ENCODE measurements at places on chromosomes 1 and 21.

DNA sequence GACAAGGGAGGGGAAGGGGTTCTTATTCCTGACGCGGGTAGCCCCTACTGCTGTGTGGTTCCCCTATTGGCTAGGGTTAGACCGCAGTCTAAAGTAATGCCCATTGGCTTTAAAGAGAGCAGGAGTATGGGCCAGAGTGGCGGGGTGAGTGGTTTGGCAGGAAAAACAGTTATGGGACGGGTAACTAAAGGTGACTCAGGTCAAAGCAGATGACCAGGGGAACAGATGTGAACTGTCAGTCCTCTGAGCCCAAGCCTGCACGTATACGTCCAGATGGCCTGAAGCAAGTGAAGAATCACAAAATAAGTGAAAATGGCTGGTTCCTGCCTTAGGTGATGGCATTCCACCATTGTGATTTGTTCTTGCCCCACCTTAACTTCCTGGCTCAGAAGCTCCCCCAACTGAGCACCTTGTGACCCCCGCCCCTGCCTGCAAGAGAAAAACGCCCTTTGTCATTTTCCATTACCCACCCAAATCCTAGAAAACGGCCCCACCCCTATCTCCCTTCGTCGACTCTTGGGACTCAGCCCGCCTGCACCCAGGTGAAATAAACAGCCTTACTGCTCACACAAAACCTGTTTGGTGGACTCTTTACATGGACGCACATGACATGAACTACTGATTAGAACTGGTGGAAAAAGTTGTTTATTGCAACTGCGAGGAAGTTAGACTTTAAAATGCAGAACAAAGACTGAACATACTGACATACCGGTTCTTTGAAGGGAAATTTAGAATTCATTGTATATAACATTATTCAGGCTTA lies 758 bp upstream of the ATAD3B start:
- peak; percentile 31 for DNase-seq

GRCh38 chr21:38303300-38303699 lies 46.5 kb downstream of the KCNJ15 start:
- no peak for DNase-seq

- peak; percentile 30 for DNase-seq
Observed at GRCh38 chr1:248622570-248623001, 12.3 kb downstream of the OR2T11 start.

DNA sequence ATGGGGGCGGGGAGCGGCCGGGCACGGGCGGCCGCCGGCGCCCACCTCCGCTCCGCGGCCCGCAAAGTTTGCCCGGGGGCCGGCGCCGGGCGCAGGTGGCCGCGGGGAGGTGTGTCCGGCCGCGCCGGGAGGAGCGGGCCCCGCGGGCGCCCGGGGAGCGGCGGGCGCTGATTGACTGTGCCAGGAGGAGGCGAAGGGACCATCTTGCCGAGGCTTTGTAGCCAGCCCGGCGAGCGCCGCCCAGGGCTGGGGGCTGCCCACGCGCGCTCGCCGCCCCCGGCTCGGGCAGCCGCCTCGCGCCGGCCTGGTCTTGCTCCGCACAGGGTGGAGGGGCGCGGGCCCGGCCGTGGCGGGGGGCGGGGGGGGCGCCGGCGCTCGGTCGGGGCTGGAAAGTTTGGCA lies 432 bp downstream of the EPHB2 start:
- no peak for DNase-seq

DNA sequence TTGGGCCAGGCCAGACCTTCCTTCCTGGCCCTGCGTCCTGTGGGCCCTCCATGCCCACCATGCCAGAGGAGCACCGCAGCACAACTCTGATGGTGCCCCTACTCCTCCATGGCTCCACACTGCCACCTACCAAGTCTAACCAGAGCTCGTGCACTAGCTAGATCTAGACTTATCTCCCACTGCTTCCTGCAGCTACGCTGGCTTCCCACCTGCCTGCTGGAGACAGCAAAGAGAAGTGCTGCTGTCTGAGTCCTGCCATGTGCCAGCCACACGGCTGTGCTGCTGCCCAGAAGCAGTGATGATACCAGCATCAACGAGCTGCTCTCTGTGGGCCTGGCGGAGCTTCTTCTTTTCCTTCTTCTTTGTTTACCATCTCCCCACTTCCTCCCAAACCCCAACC lies 4.5 kb downstream of the GUCA2B start:
- no peak for DNase-seq

DNA sequence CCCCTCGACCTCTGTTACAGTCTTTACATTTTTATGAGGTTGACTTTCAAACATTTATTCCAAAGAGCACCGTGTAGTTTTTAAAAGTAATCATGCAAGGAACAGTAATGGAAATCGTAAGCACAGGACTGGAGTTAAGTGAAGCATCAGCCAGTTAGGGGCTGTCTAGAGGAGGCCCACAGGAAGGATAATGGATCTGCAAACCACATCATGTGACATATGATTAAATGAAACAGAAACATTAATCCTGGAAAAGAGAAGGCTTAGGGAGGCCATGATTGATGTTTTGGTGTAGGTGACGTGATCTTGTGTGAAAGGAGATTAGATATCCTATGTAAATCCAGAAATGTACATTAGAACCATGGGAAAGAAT lies 25.0 kb downstream of the RGS7 start:
- no peak for DNase-seq

DNA sequence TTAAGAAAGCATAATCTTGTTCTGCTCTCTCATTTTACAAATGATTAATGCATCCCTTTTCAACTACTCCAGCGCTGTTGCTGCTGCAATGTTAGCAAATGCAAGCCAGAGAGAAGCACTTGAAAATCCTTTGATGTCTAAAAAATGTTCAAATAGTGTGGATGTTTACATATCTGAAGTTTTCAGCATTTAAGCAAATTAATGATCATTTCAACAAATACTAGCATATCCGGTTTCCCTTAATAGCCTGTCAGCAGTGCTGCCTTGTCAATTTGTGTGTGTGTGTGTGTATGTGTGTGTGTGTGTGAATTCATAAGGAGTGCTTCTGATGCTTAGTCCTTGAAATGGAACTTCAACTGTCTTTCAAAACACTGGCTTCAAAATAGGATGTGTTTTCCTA lies 48.1 kb upstream of the WNT2B start:
- DNase-seq: no peak

GRCh38 chr1:53370369-53370961 lies 42.6 kb upstream of the LRP8 start:
- no peak for DNase-seq

- no peak for DNase-seq
Observed at GRCh38 chr21:41195311-41195710, 27.4 kb downstream of the BACE2 start.

DNA sequence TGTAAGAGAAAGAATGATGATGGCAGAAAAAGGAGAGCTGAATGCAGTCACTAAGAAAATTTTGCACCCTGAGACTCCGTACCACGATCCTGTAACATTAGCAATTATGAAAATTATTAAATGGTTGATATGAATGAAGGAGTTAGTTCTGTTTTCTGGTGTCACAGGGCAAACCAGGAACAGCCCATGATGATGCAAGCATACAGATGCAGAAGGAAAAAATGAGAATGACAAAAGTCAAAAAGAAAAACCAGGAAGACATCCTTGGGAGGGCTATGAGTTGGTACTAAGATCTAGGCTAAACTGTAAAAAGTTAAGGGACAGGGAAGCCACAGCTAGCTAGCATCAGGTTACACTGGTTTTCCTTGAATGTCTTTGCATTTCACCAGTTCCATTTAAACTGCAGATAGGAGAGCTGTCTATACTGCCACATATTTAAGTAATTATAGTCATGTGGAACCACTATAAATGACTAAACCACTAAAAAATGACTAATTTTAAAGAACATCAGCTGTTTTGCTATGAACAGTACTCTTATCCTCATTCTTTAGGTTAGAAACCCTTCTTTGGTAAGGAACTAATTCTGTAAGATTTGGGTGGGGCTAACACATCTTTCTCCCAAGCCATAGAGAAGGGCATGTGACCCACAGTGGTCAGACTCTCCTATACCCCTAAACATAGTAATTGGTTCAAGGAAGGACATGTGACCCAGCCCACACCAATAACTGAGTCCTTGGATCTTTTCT lies 11.4 kb downstream of the DOCK7 start:
- DNase-seq: no peak

DNA sequence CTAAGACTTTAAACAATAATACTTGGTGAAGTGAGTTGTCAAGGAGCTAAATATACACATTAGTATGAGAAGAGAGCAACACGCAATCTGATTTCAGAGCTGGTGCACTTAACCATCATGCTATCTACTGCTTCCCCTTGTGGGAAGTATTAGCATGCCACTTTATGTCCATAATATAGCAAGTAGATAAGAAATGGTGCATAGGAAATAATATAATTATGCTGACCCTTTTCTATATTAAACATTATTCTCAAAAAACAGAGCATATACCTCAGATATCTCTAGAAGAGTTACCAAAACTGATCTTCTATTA lies 63.4 kb downstream of the MAGI3 start:
- DNase-seq: no peak

DNA sequence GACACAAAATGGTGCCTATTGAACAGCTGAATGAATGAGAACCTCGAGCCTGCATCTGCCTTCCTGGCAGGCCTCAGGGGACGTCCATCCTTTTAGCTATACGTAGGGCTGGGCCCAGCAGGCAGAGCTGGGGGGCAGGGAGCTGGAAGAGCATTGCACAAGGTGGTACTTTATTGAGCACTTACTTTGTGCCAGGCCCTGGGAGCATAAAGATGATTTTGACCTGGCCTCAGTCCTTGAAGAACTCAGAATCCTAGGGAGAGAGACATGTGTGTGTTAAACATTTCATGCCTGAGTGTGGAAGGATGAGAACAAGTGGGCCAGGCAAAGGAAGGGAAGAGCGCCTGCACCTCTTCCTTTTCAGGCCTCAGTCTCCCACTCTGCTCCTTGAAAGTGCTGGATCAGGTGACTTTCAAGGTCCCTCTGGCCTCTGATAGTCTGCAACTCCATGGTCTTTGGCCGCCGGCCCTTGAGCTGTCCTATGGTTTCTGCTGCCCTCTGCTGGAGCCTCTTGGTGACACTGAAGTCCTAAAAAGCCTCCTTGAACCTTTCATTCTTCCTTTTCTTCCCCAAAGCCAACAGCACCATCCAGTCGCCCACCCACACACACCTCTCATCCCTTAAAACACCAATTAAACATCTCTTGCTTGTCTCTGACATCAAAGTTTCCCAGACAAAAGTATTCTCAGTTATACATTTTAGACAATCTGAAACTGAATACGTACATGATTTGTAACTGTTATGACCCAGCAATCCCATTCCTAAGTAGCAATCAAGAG lies 3.5 kb upstream of the PEAR1 start:
- DNase-seq: peak; percentile 83

- no peak for DNase-seq
Observed at GRCh38 chr1:233613252-233614172, at the start of gene KCNK1. KCNK1 (plus strand) TSS chr1:233614106; CDS start chr1:233614172, 66 bp downstream.

- no peak for DNase-seq
Observed at GRCh38 chr1:87508247-87508787, 179.6 kb downstream of the LMO4 start.

GRCh38 chr1:204258213-204259115 lies 44.7 kb upstream of the GOLT1A start:
- peak; percentile 46 for DNase-seq

DNA sequence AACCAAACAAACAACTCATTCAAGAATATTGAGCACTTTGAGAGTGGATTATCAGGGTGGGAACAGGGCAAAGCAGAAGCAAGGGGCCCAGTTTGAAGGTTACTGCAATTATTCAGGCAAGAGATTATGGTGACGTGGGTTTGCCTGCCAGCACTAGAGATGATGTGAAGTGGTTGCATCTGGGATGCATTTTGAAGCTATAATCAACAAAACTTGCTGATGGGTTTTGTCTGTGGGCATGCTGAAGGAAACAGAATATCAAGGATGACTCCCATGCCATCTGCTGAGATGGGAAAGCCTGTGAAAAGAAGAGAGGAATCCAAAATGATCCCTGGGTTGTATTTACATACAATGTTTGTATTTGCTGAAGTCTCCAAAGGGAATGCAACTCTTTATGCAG lies 224.3 kb upstream of the GREM2 start:
- DNase-seq: no peak

DNA sequence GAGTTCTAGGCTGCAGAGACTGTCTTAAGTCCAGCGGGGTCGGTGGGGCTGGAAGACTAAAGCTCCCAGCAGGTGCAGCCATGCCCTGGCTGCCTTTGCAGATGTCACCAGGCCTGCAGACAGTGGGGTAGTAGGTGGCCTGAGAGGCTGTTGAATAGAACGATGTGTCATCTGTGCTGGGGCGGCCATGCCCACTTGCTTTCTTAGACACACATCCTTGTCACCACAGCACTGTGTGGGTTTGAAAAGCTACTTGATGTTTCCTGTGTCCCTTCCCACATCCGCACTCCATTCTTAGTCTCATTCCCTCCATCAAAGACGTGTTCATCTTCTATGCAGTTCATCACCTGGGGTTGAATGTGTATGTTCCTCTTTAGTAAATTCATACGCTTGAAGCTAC lies 184.5 kb upstream of the TMEM51 start:
- no peak for DNase-seq

DNA sequence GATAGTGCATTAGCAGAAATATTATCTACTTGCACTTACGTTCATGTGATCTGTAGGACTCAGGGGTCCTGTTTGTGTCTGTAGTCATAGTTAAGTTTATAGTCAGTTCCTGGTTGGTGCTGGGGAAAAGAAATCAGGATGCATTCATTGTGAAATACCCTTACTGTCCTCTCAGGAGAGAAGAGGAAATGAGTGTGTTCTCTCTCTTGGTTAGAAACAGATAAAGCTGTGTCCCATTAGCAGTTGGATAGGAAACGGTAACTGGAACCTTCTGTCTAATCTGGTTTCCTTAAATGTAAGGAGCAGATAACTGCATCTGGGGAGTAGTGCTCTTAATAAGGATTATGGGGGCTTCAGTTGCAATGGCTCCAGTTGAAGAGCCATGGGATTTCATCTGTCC lies 8.9 kb downstream of the SDCCAG8 start:
- no peak for DNase-seq

DNA sequence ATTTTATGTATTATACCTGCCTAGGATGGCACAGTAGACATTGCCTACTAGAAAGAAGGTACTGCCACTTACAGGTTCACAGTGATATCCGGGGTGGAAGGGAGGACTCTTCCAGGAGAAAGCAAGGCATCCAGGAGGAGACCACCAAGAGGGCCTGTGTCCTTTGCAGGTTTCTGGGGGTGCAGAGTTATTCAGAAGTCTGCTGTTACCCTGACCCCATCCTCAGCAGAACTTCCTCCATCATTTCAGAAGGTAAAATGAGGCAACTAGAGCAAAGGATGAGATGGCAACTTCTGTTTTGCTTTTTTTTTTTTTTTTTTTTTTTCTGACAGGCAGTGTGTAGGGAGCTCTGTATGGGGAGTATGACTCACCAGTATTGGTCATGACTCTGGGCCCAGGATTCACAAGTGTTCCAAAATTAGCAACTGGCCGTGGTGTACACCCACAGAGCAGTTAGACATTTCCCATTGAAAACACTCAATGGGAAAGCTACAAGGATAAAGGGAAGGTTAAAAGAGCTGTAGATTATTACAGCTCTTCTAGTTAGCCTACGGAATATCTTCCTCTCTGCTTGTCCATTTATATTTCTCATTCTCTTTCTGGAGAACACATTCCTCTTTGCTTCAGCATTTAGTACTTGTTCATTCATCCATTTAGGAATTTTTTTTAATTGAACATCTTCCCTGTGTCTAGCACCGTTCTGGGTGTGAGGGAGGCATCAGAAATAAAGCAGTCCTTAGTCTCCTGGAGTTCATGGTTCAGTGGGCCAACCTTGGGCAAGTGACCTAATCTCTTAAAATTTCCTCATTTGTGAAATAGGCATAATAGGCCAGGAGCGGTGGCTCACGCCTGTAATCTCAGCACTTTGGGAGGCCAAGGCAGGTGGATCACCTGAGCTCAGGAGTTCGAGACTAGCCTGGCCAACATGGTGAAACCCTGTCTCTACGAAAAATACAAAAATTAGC lies 50.5 kb upstream of the PPP2R5A start:
- peak; percentile 79 for DNase-seq

GRCh38 chr1:33228935-33229487 lies 27.3 kb upstream of the ZNF362 start:
- no peak for DNase-seq

All from MM.1S (cell line).